Stimulated activated CD8-positive, alpha-beta memory T cell treated with anti-CD3 and anti-CD28 coated beads, Interleukin-2, amount 100 ng/mL, for 1 hour (primary cell): ENCODE measurements at places on chromosomes 2 and 18.

GRCh38 chr2:209095432-209095831 is 328.4 kb upstream of the MAP2 start:
- no peak for DNase-seq

GRCh38 chr2:207567671-207568070 is 37.9 kb downstream of the CREB1 start:
- no peak for DNase-seq

- no peak for DNase-seq
These were observed 170.5 kb downstream of the ANKRD44 start for GRCh38 chr2:197140045-197140444.

DNA sequence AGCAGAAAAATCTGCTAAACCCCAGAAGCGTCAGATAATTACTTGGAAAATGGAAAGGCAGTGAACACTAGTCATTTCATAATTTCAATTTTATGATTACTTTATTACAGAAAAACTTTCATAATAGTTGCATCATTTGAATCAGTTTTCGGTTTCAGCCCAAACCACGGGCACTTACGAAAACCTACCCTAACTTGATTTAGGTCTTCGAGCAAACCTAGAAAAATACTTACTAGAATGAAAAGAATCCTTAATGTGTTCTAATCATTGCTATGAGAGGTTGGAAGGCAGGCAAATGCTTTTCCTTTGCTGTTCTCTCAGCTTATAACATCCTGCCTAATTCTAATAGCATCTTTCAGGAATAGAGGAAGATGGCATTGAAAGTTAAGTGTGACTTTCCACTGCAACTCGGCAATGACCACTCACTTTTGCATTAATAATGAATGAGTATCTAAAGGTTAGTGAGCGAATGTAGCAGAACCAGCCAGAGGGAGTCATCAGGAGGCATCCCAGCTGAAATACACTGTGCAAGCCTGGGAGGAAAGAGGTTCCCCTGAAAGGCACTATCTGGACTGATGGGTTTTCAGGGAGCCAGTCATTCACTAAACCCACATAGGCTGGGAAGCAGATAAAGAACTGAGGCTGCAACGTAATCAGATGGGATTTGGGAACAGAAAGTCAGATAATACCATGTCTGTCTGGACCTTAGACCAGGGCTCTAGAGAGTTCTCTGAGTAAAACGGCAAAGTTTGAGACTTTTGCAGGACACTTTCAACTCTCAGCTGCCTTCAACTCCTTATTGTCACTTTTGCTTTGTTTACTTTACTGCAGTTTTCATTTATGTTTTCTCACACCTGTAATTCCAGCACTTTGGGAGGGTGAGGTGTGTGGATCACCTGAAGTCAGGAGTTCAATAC is 520.8 kb downstream of the RNF144A start:
- no peak for DNase-seq

DNA sequence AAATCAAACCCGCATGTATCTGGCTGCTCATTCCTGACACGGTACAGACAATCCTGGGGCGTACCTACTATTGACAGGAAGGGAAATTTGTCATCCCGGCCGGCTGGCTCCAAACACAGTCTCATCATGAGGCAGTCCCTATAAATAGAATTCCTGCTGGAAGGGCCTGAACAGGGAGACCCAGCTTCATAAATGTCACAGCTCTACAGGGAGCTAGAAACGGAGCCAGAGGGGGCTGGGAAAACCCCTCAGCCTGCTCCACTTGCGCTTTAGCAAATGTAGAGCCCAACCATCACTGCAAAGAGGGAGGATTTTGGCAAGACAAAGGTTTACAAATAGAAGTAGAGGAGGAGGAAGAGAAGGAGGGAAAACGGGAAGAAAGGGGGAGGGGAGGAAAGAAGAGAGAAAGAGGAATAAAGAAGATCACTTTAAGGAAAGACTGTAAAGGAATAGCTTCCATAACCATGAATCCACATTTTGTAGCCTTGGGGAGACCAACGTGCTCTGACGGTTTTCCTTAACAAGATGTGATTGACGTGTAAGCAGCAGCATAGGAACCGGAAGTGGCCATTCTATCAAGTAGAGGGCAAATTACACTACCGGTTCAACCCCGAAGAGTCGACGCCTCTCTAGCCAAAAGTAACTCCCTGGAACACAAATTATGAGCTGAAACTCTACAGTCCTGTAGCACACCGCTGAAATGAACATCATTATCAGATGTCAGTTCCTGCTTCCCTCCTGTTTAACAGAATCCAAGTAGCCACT is 56.8 kb upstream of the TTN start:
- no peak for DNase-seq

DNA sequence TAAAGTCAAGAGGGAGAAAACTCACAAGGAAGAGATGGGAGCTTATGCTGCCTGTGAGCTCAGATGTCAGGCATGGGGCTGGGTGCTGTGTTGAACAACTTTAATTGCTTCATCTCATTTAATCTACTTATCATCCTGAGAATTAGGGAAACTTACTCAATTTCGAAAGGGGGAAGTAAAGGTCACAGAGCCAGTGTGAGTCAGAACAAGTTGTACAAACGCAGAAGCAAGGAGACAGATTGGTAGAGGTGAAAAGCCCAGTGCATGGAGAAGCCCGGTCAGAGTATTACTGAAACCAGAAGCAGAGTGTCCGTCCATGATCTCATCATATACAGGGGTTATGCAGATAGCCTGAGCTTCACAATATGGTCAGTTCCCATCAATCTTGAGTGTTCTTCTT is 281.1 kb upstream of the POU3F3 start:
- DNase-seq: no peak

DNA sequence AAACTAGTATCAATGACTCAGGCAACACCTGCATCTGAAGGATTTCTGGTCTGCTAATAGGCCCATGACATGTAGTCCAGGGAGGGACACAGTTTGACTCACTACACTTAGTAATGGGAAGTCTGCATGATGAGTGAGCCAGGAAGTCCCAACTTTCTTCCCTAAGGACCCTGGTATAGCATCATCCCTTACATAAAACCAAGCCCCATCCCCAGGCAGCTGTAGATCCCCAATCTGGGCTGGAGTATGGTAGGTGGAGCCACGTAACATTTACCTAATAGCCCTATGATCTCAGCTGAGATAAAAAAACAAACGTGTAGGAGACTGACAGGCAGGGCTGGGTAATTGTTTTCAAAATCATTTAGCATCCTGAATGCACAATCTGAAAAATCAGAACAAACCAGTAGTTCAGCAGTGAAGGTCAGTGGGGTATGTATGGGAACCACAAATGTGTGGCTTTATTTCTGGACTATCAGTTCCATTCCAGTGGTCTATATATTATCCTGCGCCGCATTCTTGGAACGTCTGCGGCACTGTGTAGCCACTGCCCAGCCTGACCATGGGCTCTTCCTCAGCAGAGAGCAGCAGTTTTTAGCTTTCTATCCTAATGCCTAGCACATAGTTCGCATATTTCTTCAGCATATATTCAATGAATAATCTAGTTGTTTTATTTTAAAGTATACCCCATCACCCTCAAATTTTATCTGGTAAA is 33.5 kb downstream of the EPB41L3 start:
- no peak for DNase-seq

GRCh38 chr2:227507963-227508362 is 36.0 kb downstream of the AGFG1 start:
- DNase-seq: no peak
